ENCODE measurements at places on chromosomes 3 and 15. TPM values are rescaled to one million over a fixed set of nuclear protein-coding genes. Genes with fewer than 3 reads are reported as not detected.

- no peak for DNase-seq
Observed at GRCh38 chr3:172669021-172669420, 41.8 kb downstream of the NCEH1 start.

NLGN1 gene
- 18.3 TPM for total RNA-seq

A4GNT gene
- not detected for total RNA-seq

CYP1A1 gene
- 0.30 TPM for total RNA-seq

- no peak for DNase-seq
Observed at GRCh38 chr3:25182794-25183193, 245.3 kb upstream of the RARB start.

GRCh38 chr3:175082631-175083030 lies 223.5 kb downstream of the NAALADL2 start:
- no peak for DNase-seq

DNA sequence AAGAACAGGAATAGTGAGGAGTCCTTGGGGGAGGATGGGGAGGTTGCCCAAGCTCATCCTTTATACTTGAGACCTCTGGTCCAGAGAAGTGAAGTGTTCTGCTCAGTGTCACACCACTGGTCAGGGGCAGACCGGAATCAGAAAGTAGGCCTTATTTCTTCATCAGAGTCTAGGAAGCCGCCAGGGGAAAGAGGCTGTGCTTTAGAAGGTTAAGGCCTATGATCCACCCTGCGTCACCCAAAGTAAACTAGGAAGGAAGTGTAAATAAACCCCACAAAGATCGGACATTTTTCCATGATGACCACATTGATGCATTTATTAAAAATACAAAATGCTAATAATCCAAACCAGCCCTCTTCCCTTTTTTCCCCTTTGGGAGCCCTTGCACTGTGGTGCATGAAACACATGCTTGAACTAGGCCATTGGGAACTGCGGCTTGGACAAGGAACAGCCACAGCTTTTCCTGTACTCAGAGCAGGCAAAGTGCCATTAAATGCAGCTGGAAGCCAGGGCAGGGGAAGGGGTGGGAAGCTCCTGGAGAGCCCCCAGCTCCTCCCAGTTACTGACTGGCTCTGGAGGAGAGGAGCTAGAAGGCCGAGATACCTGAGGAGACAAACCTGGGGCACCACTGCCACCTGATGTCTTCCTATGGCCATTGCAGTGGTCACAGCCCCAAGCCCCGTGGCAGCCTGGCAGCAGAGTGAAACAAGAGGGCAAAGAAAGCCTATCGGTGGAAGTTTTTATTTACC lies 37.0 kb downstream of the CDC25A start:
- DNase-seq: peak; percentile 88

ZPLD1 gene
- not detected for total RNA-seq

- DNase-seq: no peak
Observed at GRCh38 chr3:52798978-52799476, 4.4 kb downstream of the ITIH3 start.

- no peak for DNase-seq
Observed at GRCh38 chr3:132232231-132232792, 84.9 kb upstream of the ACP3 start.

- DNase-seq: no peak
Observed at GRCh38 chr3:66039590-66039887, 821 bp upstream of the MAGI1 start.

- DNase-seq: no peak
Observed at GRCh38 chr3:107650788-107651187, 128.0 kb downstream of the BBX start.

DNA sequence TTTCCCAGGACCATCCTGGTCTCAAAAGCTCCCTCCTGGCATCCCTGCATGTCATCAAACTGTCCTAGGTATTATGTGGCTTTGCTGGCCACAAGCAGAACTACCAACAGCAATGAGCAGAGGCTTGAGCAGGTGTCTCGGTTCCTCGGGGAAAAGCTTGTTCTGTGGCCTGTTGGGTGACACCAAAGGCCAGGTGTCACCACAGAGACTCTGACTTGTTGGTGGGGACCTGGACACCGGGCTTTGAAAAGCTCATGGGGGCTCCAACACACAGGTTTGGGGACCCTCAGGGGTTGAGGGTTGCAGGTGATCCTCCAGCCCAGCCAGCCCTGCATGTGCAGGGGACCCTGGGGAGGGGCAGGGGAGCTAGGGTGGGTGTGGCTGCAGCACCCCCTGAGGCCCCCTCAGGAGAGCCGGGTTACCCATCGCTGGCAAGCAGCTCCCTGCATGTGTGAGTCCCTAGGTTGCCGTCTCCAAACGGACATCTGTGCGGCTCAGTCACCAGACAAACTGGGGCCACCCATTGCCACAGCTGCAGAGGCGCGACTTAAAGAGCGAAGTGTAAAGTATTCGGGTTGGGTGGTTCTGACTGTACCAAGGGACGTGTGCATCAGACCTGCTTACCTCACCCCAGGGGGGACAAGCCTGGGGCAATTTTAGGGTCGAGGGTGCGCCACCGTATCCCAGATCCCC lies 140.1 kb downstream of the CHSY1 start:
- no peak for DNase-seq

- no peak for DNase-seq
Observed at GRCh38 chr15:34890424-34890823, 79.1 kb downstream of the AQR start.

SPTBN5 gene
- total RNA-seq: 2.4 TPM
